Left cardiac atrium (tissue), 4 donors: ENCODE measurements at places on chromosomes 3 and 15.
A peak's percentile ranks its signal among the peaks of the same experiment; 100 is the strongest.

GRCh38 chr3:134955874-134956273, 160.8 kb downstream of the EPHB1 start:
- no peak for DNase-seq

DNA sequence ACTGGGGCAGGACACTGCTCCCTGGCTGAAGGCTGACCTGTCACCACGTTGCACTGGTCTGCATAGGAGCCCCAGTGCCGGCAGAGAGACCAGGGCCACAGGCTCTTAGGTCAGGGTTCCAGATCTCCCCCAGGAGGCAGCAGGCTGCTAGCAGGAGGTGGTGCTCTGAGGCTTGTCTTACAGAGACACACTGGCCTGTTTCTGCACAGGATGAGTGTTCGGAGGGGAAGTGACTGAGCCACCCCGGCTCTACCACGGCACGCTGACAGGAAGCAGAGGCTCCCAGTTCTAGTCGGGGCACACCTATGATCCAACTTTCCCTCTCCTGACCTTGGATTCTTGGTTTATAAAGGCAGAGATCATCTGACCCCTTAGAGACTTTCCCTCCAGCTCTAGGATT, 8.6 kb downstream of the FBXL22 start:
- DNase-seq: no peak

DNA sequence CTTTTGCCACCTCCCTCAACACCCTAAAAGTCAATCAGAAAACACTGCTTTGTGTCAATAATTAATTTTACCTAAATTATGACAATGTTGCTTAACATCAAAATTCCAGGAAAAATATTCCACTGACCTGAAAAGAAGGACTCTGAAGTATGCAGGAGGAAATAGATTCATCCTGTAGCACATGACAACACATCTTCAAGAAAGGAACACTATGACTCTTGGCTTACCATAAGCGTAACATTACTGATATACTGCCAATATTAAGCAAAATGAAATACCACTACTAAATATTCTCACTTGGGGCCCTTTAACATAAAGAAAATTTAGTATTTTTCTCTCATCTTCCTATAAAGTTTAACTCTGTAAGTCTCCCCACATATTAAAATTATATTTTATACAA, 9.6 kb downstream of the SUCLG2 start:
- no peak for DNase-seq

DNA sequence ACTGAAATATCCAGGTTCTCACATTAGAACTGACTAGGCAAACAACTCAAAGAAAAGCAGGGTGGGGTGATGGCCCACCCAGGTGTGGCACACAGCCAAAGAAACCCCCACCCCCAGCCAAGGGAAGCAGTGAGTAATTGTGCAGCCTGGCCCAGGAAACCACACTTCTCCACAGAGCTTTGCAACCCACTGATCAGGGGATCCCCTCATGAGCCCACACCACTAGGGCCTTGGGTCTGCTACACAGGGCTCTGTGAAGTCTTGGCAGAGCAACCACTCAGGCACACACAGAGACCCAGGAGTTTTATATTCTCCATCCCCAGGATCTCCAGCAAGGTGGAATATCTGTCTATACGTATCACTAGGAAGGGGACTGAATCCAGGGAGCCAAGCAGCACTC, 22.2 kb upstream of the TRIM42 start:
- no peak for DNase-seq

- DNase-seq: no peak
These were observed 184.1 kb upstream of the RASGRP1 start for GRCh38 chr15:38748710-38749109.

DNA sequence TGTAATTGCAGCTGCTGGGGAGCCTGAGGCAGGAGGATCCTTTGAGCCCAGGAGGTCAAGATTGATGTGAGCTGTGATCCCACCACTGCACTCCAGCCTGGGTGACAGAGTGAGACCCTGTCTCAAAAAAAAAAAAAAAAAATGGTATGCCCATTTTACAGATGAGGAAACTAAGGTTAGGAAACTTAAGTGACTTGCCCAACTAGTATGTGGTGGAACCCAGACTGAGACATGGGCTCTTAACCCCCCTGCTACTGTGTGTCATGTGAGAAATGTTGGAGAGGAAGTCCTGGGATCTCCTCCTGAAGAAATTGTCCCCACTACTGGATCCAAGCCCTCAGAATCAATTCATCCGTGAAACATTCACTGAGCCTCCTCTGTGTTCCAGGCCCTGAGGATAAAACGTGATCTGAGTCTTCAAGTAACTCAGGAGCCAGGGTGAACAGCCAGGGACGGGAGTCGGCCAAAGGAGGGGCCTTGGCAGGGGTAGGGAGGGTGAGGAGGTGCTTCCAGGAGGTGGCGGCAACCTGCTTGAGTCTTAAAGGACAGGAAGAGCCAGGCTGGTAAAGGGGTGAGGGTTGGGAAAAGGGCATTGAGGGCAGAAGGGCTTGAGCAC, 19.6 kb upstream of the RNU6-1 start:
- DNase-seq: no peak

DNA sequence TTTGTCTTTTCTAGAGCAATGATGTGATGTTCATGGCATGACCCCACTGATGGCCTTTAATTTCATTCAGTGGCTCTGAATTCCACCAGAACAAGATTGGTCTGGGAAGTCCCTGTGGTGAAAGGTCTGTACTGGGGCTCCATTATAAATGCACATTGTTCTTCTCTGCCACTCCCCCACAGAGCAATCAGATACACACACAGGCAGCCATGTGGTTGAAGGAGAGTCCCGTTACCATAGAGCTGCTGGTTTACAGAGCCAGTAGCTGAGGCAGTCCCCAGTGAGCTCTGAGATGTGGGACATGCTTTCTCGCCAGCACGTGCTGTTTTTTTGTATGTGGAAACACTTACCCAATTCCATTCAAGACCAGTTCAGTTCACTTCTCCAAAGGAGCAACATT, 172.7 kb upstream of the TRIM42 start:
- DNase-seq: no peak

- DNase-seq: no peak
These were observed 89.4 kb downstream of the PDE8A start for GRCh38 chr15:85071061-85071460.

- peak; percentile 12 for DNase-seq
These were observed 21.7 kb downstream of the MELTF start for GRCh38 chr3:197007953-197008352.

DNA sequence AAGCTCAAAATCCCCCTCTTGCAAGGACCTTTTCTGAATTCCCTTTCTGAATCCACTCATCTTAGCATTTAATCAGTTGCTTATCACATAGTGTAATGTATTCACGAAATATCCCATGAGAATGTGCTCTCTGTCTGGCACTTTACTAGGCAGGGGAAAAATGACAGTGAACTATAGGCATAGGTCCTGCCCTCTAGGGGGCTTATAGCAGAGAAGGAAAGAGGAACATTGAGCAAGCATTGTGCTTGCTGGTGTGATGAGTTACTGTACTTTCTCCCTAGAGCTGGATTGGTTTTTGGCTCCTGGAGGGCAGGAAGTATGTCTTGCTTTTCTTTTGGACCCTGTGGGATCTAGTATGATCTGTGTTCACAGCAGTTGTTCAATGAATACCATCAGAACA, 26.5 kb downstream of the DUOX2 start:
- DNase-seq: no peak

DNA sequence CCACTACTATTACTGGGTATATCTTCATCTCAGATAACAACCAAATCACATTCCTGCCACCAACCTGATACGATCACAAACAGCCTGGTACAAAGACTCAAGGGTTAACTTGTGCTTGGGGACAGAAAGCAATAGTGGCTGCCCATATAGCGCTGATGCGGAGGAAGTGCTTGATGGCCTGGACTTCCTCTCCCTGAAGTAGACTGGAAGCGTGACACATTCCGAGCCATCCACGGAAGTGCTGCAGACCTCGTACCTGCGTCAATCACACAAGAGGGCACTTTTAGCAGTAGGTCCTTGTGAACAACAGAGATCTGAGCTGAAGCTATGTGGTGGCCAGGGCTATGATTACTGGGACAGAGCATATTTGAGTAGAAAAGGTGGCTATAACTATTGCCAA, 17.3 kb upstream of the C3orf62 start:
- DNase-seq: no peak

DNA sequence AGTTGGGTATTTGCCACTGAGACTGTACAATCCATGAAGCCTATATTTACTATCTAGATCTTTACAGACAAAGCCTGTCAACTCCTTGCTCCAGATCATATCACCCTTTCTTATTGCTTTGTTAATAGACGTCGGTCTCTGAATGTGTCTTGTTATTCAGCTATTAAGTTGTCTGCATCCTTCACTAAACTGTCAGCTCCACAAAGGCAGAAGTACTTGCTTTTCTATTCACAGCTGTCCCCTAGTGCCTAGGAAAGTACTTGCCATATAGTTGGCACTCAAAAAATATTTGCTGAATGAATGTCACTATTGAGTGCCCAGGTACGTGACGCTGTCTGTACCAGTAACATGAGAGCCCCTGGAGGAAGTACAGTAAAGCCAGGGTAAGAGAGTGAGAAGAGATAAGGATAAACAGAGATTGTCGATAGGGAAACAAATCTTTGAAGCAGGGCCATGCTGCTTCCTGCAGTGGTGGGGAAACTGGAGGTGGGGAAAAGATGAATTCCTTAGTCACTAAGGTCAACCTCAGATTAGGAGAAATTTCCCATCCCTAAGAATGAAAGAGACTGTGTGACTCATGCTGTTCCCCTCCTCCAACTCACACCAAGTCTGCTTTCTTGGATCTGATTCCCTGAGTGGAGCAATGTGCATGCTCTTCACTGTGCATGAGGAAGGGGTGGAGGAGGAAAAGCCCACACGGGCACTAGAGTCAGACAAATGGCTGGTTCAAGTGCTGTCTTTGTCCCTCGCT, 36.3 kb downstream of the PRICKLE2 start:
- peak; percentile 50 for DNase-seq

- no peak for DNase-seq
These were observed 313.6 kb downstream of the FOXP1 start for GRCh38 chr3:71269906-71270305.

DNA sequence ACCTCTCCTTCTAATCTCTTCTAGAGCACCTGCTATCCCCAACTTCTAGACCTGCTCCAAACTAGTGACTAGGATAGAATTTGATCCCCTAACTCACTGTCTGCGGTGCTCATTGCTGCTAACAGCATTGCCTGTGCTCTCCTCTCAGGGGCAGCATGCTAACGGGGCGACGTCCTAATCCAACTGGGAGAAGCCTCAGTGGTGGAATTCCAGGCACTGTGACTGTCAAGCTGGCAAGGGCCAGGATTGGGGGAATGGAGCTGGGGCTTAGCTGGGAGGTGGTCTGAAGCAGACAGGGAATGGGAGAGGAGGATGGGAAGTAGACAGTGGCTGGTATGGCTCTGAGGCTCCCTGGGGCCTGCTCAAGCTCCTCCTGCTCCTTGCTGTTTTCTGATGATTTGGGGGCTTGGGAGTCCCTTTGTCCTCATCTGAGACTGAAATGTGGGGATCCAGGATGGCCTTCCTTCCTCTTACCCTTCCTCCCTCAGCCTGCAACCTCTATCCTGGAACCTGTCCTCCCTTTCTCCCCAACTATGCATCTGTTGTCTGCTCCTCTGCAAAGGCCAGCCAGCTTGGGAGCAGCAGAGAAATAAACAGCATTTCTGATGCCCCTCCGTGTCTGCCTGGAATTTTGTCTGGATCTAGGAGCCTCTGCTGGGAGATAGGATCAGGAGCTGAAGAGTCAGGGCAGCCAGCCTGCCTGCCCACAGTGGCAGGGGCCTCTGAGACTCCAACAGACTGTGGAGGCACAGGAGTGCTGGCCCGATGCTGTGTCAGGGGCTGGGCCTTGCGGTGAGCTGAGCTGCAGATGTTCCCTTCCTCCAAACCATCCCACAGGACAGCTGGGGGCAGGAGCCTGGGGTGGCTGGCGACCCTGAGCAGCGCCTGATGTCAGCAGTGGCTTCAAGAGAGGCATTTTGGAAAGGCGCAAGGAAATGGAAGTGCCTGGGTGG, 3.0 kb downstream of the ISLR start:
- no peak for DNase-seq

DNA sequence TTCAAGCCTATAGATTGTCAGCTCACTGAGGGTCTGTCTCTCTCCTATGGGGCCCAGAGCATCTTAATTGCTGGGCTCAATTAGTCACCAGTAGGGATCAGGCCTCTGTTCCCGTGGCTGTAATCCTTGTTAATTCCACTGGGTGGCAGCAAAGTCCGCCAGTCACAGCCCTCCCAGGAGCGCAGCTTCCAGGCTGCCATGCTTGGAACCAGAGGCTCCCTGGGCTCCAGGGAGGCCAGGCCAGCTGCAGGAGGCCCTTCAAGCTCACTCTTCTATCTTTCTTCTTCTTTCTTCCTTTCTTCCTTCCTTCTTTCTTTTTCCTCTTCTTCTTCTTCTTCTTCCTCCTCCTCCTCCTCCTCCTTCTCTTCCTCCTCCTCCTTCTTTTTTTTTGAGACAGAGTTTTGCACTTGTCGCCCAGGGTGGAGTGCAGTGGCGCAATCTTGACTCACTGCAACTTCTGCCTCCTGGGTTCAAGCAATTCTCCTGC, 14.4 kb downstream of the RNU5B-1 start:
- peak; percentile 77 for DNase-seq
